ENCODE measurements at places on chromosomes 7 and 10. TPM values are rescaled to one million over a fixed set of nuclear protein-coding genes. Genes with fewer than 3 reads are reported as not detected.
A peak's percentile ranks its signal among the peaks of the same experiment; 100 is the strongest.

- no peak for DNase-seq
Observed at GRCh38 chr10:113554214-113554613, 1.4 kb downstream of the HABP2 start.

DNA sequence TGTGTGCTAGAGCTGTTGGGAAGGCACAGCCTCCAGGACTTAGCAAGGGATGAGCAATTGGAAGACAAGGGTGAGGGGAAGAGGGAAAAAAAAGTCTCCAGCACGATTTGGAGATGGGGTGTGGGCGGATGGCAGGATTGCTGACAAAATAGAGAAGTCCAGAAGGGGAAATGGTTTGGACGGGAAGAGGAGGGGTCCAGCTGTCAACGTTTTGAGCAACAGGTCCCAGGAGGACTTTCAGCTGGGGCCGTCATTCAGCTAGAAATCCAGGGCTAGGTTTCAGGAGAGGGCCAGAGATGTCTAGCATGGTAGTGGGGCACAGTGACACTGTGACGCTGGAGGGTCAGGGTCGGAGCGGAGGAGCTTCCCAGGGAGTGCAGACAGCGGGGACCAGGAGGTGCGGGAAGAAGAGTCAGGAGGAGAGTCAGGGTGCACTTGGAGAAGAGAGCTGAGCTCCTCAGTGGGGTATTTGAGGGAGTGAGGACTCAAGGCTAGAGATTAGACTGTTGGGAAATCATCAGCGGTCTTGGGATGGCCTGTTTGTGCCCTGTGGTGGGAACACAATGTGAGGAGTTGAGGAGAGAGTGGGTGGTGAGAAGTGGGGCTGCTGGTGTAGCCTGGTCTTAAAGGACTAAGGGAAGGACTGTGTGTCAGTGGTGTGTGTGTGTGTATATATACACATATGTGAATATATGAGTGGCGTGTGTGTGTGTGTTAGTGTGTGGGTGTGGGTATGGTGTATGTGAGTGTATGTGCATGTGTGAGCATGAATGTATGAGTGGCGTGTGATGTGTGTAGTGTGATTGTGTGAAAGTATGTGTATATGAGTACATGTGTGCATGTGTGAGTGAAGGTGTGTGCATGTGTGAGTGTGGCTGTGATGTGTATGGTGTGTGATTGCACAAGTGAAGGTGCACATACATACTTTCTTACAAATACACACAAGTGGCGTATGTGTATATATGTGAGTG lies 3.8 kb downstream of the ZYX start:
- DNase-seq = no peak

- no peak for DNase-seq
Observed at GRCh38 chr10:85826377-85826776, 540.2 kb downstream of the GRID1 start.

- DNase-seq = no peak
Observed at GRCh38 chr10:112446055-112446854, 459 bp downstream of the ZDHHC6 start.

- no peak for DNase-seq
Observed at GRCh38 chr7:135670179-135670578, 7.9 kb downstream of the STMP1 start.

- DNase-seq = no peak
Observed at GRCh38 chr7:55526770-55527169, 45.5 kb downstream of the VOPP1 start.

DNA sequence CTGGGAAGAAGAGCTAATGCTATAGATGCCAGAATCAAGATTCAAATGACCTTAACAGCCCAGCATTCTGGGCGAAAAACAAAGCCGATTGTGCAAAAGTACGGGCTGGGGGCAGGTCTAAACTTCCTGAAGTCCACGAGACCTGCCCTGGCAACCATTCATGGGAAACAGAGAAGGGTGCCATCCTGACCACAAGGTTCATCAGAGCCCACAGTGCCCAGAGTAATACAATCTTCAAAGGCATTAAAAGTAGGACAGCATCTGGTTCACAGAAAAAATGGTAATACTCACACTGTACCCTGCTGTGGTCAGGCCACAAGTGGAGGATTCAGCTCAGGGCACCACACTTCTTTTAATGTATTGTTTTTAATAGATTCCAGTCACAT lies 36.1 kb downstream of the SORBS1 start:
- no peak for DNase-seq

GRCh38 chr10:71840177-71840957 lies 10.7 kb downstream of the PSAP start:
- no peak for DNase-seq

GRCh38 chr10:34576797-34577196 lies 238.3 kb downstream of the PARD3 start:
- DNase-seq = no peak

GRCh38 chr10:16436367-16436757 lies 448 bp upstream of the PTER start:
- peak; percentile 20 for DNase-seq

- DNase-seq = no peak
Observed at GRCh38 chr10:61936770-61937169, 35.3 kb downstream of the ARID5B start.

DNA sequence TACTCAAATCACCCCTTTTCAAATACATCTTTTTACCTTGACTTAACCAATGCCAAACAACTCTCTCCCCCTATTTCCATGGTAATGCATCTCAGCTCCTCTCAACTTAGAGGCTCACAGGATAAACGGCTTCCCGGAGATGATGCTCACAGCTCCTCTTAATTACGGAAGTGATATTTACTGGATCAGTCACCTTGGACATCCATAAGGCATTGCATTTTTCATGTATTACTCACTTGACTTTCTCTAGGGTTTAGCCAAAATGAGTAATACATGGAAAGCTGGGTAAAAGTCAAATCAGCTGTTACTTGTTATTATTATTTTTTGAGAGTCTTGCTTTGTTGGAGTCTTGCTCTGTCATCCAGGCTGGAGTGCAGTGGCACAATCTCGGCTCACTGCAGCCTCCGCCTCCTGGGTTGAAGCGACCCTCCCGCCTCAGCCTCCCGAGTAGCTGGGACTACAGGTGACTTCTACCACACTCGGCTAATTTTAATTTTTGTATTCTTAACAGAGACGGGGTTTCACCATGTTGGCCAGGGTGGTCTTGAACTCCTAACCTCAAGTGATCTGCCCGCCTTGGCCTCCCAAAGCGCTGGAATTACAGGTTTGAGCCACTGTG lies 73.3 kb upstream of the RHEB start:
- DNase-seq = no peak

DNA sequence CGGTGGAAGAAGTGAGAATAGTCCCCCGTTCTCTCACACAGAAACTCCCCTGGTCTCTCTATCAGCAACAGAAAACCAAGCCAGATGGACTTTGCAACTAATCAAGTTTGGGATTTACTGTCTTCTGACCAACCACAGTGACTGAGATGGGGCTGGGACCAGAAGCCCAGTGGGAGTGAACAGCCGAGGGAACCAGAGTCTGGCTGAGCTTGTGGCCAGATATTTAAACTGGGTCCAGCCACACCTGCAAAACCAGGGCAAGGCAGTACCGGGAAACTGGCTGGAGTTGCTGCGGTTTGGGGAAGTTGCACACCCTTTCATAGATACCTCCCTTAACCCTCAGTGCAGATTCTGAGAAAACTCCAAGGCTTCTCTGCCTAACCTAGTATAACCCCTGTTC lies 6.0 kb downstream of the GSTK1 start:
- no peak for DNase-seq

GRCh38 chr10:25768167-25768566 lies 165.9 kb upstream of the MYO3A start:
- no peak for DNase-seq

Gene WDFY4
- 4.9 TPM for total RNA-seq

Gene C10orf90
- total RNA-seq = 0.85 TPM

Gene PRXL2A
- 52.9 TPM for total RNA-seq

Gene DRGX
- total RNA-seq = 0.26 TPM

Gene MICALL2
- 8.4 TPM for total RNA-seq

Gene TMEM176B
- 59.4 TPM for total RNA-seq

Gene SRGN
- 67.7 TPM for total RNA-seq

Data from urinary bladder (tissue), 4 donors.